ENCODE measurements at places on chromosomes 4 and X. TPM values are rescaled to one million over a fixed set of nuclear protein-coding genes. Genes with fewer than 3 reads are reported as not detected.

DNA sequence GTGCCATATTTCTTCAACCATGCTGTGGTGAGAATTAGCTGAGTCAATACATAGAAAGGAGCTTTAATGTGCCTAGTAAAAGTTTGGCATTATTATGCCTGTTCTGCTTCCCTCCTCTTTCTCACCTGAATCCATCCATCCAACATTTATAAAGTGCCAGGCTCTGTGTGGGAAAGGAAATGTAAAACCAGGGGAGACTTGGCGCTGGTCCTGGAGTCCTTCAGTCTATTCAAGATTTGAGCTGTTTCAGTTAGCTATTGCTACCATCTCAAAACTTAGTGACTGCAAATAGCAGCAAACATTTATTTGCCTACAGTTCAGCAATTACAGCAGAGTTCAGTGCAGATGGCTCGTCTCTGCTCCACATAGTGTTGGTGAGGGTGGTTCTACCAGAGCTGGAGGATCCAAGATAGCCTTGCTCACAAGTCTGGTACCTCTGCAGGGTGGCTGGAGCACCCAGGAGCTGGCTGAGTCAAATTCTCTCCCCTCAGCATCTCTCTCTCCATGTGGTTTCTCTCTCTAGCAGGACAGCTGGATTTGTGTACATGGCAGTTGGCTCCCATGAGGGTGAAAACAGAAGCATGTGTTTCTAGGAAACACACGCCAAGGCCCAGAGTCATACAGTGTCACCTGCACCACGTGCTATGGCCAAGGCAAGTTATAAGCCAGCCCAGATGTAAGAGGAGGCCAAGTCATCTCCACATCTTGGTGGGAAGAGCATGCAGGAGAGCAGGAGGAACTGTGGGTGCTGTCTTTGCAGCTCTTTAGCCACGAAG is 77.3 kb downstream of the FHDC1 start:
- H3K27me3 ChIP-seq, result no peaks in the 10 kb centered on the region
- no peak for DNase-seq
- no peak overlapping the region for H3K4me3 ChIP-seq
- no peak overlapping the region for H3K27ac ChIP-seq
- no peaks in the 10 kb centered on the region for H3K4me1 ChIP-seq

- H3K4me3 ChIP-seq, result no peak overlapping the region
- DNase-seq, result no peak
- H3K27me3 ChIP-seq, result no peaks in the 10 kb centered on the region
- no peaks in the 10 kb centered on the region for H3K4me1 ChIP-seq
- no peak overlapping the region for H3K27ac ChIP-seq
Measured at GRCh38 chr4:108031427-108032083, 41.9 kb downstream of the HADH start.

DNA sequence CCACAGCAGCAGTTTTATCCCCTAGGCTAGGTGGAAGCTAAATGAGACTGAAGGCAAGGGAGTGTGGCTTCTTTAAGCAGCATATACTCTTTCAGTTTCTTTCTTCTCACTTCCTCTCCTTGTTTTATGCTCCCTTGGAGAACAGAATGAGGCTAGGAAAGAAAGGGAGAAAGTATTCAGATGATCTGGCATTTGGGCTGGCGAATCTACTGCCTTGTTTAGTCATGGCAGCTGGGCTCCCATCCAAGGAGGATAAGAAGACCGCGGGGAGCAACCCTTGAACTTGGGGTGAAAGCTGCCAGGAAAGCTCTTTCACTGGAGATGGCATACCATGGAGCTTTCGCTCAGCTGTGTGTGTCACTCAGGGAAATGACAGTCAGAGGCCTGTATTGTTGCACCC is 72.1 kb downstream of the ARHGEF38 start:
- peak; percentile 31 for DNase-seq
- no peaks in the 10 kb centered on the region for H3K36me3 ChIP-seq
- H3K4me1 ChIP-seq, result no peaks in the 10 kb centered on the region
- H3K27ac ChIP-seq, result no peak overlapping the region
- no peak overlapping the region for H3K4me3 ChIP-seq
- H3K27me3 ChIP-seq, result no peaks in the 10 kb centered on the region

SLC9A7 gene
- total RNA-seq, result 20.2 TPM

PABPC5 gene
- not detected for total RNA-seq

CLDN34 gene
- not detected for total RNA-seq

DNA sequence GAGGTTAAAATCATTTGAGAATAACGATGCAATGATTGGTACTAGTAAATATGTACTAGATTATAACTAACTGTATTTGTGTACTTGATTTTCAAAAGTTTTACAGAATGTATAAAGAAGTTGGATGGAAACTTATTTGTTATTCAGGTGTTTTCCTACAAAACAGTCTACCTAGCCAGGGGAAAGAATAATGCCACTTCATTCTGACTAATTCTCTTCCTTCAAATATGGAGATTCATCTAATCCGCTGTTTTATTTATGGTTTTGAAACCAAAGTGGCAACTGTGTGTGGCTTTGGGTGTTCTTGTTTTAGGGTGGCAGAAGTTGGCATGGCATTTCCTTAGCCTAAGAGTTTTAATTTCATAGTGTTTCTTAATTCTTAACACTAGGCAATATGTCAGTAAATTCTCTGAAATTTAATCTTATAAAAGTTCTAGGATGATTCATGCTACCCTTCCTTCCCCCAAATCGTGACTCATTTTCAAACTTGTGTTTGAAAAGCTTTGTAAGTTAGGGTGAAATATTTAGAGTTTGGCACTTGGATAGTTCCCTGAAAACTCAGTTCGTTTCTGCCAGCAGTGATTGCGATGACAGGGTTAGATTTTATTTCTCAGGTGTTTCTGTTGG is 62.6 kb downstream of the DCLK2 start:
- no peaks in the 10 kb centered on the region for H3K27me3 ChIP-seq
- peak overlapping the region; percentile 49 for H3K27ac ChIP-seq
- peak; percentile 63 for DNase-seq
- H3K36me3 ChIP-seq, result no peaks in the 10 kb centered on the region
- peaks cover 14% of the 10 kb centered on the region for H3K4me1 ChIP-seq
- H3K4me3 ChIP-seq, result no peak overlapping the region

GRCh38 chr4:143402776-143403552 is 66.3 kb downstream of the GAB1 start:
- no peak overlapping the region for H3K4me3 ChIP-seq
- H3K27me3 ChIP-seq, result no peaks in the 10 kb centered on the region
- H3K27ac ChIP-seq, result no peak overlapping the region
- DNase-seq, result no peak

TMEM271 gene
- total RNA-seq, result not detected

WNK3 gene
- total RNA-seq, result not detected

DUSP21 gene
- not detected for total RNA-seq

BGN gene
- total RNA-seq, result 0.33 TPM

DNA sequence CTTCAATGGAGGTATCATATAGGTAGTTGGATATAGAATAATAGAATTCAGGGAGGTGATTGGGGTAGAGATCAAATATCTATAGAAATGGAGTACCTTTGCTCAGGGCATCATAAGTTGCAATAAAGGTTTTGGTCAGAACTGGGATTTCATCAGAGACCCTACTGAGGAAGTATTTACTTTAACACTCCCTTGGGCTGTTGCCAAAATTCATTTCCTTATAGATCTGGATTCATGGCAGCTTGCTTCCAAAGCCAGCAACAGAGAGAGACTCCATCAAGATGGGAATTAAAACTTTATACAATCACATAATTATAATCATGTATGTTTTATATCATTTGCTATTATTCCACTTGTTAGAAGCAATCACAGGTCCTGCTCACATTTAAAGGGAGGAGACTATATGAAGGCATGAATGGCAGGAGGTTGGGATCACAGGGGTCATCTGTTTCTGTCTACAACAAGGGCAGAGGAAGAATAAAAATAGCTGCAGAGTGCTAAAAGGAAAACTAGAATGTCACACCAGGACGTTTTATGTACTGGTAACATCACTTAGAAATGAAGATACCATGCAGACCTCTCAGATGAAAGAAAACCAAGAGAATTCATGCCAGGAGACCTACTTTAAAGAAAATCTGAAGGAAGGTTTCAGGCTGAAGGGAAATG is 902.1 kb upstream of the LCORL start:
- no peaks in the 10 kb centered on the region for H3K27me3 ChIP-seq
- no peaks in the 10 kb centered on the region for H3K4me1 ChIP-seq
- no peak for DNase-seq
- no peak overlapping the region for H3K27ac ChIP-seq
- H3K36me3 ChIP-seq, result no peaks in the 10 kb centered on the region
- H3K4me3 ChIP-seq, result no peak overlapping the region

DNA sequence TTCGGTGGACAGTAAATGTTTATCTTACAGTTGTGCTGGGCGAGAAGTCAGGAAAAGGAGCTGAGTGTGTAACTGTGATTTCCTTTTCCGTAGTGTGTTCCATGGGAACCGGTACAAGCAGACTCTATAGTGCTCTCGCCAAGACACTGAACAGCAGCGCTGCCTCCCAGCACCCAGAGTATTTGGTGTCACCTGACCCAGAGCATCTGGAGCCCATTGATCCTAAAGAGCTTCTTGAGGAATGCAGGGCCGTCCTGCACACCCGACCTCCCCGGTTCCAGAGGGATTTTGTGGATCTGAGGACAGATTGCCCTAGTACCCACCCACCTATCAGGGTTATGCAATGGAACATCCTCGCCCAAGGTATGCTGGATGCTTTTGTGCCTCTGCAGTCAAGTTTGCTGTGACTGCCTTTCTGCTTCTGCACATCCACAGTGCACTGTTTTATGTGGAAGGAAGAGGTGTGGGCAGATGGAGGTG is 27.4 kb downstream of the NOCT start:
- no peak overlapping the region for H3K27ac ChIP-seq
- H3K27me3 ChIP-seq, result no peaks in the 10 kb centered on the region
- DNase-seq, result no peak
- no peak overlapping the region for H3K4me3 ChIP-seq
- no peaks in the 10 kb centered on the region for H3K36me3 ChIP-seq

- H3K4me1 ChIP-seq, result no peaks in the 10 kb centered on the region
- H3K4me3 ChIP-seq, result no peak overlapping the region
- H3K27me3 ChIP-seq, result no peaks in the 10 kb centered on the region
- no peaks in the 10 kb centered on the region for H3K36me3 ChIP-seq
- DNase-seq, result no peak
Measured at GRCh38 chrX:129759576-129760061, 20.1 kb upstream of the SASH3 start.

DNA sequence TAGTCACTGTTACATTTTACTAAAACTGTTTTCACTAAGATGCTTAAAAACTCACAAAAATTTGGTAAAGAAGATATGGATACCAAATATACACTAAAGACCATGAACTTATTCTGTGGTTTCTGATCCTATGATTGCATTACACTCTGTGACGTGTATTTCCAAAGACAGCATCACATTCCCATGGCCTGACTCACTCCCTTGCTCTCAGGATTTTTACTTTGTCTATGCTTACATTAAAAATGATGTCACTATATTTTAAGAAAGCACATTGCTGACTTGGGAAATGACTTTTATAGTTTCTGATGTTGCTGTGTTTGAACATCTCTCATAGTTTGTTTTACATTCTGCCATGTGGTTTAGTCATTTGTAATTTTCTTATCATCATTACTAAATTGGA is 327.9 kb upstream of the MAGEB18 start:
- no peak for DNase-seq
- no peaks in the 10 kb centered on the region for H3K36me3 ChIP-seq
- H3K4me1 ChIP-seq, result no peaks in the 10 kb centered on the region
- no peaks in the 10 kb centered on the region for H3K27me3 ChIP-seq
- H3K4me3 ChIP-seq, result no peak overlapping the region

CYTL1 gene
- not detected for total RNA-seq

GRCh38 chr4:182880387-182881356 is 36.5 kb downstream of the DCTD start:
- H3K27ac ChIP-seq, result no peak overlapping the region
- H3K36me3 ChIP-seq, result no peaks in the 10 kb centered on the region
- no peak overlapping the region for H3K4me3 ChIP-seq
- H3K27me3 ChIP-seq, result no peaks in the 10 kb centered on the region

DNA sequence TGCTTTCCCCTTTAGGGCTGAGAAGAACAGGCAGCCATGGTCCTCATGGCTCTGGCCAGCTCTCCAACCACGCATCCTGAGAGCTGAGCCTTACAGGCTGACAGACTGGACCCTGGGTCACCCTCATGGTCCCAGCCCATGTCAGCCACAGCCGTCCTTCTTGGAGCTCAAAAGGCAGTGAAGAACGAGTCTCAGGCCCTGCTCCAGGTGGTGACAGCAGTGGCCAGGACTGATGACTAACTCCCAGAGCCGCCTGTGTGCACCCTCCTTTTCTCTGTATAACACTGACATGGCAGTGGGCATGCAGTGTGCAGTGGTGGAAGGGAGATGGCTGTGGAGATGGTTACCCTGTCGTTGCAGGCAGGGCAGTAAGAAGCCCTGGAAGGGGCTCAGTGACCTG is 10.3 kb upstream of the DUSP9 start:
- H3K27ac ChIP-seq, result no peak overlapping the region
- no peaks in the 10 kb centered on the region for H3K4me1 ChIP-seq
- DNase-seq, result no peak
- peaks cover 59% of the 10 kb centered on the region for H3K27me3 ChIP-seq
- no peaks in the 10 kb centered on the region for H3K36me3 ChIP-seq

DNA sequence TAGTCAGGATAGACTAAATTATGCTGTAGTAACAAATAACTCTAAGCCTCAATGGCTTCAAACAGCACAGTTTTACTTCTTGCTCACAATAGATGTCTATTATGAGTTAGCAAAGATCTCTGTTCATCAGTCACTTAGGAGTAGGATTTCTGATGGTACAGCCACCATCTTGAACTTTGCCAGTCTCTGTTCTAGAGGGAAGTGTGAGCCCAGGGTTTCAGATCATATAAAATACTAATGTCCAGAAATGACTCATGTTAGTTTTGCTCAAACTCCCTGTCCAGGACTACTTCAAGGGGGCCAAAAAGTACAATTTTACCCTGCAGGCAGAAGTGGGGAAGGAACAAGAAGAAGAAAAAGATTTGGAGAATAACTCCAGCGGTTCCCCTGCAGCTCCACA is 77.1 kb upstream of the LSM6 start:
- H3K36me3 ChIP-seq, result no peaks in the 10 kb centered on the region
- no peak overlapping the region for H3K4me3 ChIP-seq
- no peaks in the 10 kb centered on the region for H3K27me3 ChIP-seq
- no peak for DNase-seq
- H3K4me1 ChIP-seq, result no peaks in the 10 kb centered on the region

Measured in PC-9 (cell line).